Mesenchymal stem cell (in vitro differentiated cells and primary cell): ENCODE measurements at places on chromosomes 16 and 17.

DNA sequence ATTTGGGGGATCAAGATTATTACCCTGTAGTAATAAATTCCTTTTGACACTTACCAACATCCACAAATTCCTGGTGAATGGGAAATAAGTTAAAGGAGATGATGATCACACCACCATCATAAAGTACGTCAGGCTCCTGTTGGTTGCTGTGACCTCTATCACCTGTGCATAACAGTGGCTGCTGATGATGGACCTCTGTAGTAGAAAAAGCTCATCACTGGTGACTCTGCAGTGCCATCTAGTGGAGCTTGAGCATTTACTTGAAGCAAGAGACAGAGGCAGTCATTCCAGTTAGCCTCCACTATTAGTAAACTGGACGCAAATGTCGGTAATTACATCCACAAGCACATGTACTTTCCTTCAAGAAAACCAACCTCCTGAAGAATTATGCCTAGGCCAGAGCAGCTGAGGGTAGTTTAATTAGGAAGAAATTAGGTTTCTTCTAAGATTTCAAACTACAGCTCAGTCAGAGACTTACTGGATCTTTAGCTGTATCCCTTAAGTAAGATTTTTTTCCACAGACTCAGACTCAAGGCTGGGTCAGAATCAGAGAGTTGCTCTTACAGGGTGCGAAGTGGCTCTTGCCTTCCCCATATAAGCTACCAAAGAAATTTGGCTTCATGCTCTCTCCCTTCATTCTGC, 39.3 kb downstream of the CYB561 start:
- H3K36me3 ChIP-seq = peaks cover 22% of the 10 kb centered on the region
- DNase-seq = peak; percentile 91
- no peak overlapping the region for H3K27ac ChIP-seq
- H3K4me1 ChIP-seq = no peaks in the 10 kb centered on the region
- no peak overlapping the region for H3K4me3 ChIP-seq
- H3K27me3 ChIP-seq = no peaks in the 10 kb centered on the region

DNA sequence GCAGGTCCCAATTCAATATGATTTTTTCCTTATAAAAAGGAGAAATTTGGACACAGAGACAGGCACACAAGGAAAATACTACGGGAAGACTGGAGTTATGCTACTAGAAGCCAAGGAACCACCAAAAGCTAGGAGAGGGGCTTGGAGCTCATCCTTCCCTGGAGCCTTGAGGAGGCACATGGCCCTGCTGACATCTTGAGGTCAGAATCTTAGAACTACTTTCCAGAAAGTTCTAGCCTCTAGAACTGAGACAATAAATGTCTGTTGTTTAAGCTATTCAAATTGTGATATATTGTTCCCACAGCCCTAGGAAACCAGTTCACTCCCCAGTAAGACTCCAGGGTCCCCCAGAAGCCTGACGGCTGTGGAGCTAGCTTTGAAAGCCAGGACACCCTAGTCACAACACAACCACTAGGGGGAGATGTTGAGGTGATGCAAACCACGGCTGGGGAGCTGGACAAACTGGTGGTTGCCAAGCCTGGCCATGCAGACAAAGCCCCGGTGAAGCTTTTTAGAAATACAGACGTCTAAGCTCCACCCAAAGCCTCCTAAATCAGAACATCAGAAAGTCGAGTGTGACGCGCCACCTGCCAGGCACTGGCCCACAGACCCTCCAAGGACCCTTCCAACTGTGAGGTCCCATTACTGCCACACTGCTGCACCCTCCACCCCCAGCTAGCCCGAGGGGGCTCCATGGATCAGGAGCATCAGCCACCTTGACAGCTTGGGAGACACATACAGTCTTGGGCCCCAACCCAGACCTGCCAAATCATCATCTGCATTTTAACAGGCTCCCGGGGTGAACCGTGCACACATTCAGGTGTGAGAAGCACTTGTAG, 106.4 kb downstream of the SLC39A11 start:
- H3K4me1 ChIP-seq = peaks cover 8% of the 10 kb centered on the region
- H3K27me3 ChIP-seq = no peaks in the 10 kb centered on the region
- H3K4me3 ChIP-seq = no peak overlapping the region

- peaks cover 4% of the 10 kb centered on the region for H3K4me1 ChIP-seq
- no peak overlapping the region for H3K4me3 ChIP-seq
- no peaks in the 10 kb centered on the region for H3K36me3 ChIP-seq
- H3K27me3 ChIP-seq = peaks cover 45% of the 10 kb centered on the region
These were observed 24.2 kb downstream of the SGSH start for GRCh38 chr17:80195671-80196529.

DNA sequence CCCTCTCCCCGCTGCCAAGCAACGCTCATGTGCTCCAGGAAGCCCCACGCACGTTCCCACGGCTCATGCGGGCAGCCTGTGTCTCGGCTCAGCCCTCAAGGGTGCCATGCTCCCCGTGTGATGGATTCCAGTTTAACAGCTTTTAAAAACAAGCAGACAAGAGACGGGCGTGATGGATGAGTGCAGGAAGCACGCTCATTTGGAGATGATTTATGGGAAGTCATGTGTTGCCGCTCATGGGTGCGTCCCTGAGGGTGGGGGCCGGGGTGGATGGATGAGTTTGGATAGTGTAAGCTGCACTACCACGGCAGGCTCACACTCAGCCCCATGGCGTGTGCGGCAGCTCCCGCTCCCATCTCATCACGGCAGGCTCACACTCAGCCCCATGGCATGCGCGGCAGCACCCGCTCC, 132.8 kb downstream of the RBFOX3 start:
- no peak overlapping the region for H3K4me3 ChIP-seq
- H3K36me3 ChIP-seq = no peaks in the 10 kb centered on the region
- H3K27ac ChIP-seq = no peak overlapping the region
- H3K27me3 ChIP-seq = peaks cover 50% of the 10 kb centered on the region
- no peaks in the 10 kb centered on the region for H3K4me1 ChIP-seq

GRCh38 chr17:74408262-74408661, 23.6 kb upstream of the GPRC5C start:
- no peaks in the 10 kb centered on the region for H3K36me3 ChIP-seq
- H3K27me3 ChIP-seq = no peaks in the 10 kb centered on the region
- peak; percentile 51 for DNase-seq
- no peak overlapping the region for H3K4me3 ChIP-seq

GRCh38 chr17:19265755-19266154, 28.6 kb downstream of the EPN2 start:
- no peak for DNase-seq
- H3K36me3 ChIP-seq = peaks cover 5% of the 10 kb centered on the region
- no peak overlapping the region for H3K27ac ChIP-seq
- H3K4me1 ChIP-seq = peaks cover 32% of the 10 kb centered on the region
- no peaks in the 10 kb centered on the region for H3K27me3 ChIP-seq
- H3K4me3 ChIP-seq = no peak overlapping the region

GRCh38 chr16:71610936-71611871, 14.8 kb upstream of the MARVELD3 start:
- no peak overlapping the region for H3K27ac ChIP-seq
- H3K4me1 ChIP-seq = no peaks in the 10 kb centered on the region
- peaks cover 16% of the 10 kb centered on the region for H3K27me3 ChIP-seq

DNA sequence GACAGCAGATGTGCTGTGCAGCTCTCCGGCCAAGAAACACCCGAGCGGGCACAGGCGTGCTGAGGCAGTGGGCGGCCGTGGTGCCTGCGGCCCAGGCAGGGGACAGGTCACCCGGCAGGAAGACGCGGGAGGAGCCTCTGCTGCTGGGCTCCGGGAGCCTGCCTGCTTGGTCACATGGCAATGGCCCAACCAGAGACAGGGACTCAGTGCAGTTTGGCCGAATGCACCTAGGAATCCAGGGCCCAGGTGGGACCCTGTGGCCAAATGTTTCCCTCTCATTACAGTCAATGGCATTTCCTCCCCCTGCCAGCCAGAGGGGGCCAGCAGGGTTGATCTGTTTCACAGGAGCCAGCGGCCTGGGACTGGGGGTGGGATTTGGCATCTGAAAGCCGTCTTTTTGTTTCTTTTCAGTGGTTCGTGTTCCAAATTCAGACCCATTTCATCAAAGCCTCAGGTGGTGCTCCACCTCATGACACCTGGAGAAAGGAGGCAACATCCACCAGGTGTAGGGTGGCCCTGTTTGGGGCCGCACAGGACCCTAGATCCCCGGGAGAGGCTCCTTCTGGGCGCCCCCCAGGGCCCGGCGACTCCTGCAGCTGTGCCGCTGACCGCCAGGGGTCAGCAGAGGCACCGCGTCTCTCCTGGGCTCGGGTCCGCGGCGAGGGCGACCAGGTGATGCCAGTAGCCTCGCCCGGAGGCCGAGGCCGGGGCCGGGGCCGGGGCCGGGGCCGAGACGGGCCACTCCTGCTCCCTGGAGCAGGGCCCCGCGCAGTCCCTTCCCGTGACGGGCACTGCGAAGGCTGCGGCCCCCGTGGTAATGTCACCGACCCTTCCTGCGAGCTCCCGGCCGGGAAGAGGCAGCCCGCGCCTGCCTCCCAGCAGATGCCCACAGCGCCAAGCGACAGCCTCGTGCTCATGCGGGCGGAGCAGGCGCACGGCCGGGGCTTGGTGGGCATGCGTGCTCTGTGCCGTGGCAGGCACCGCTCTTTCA, 118.5 kb downstream of the C16orf78 start:
- H3K4me1 ChIP-seq = peaks cover 6% of the 10 kb centered on the region
- H3K36me3 ChIP-seq = no peaks in the 10 kb centered on the region
- H3K4me3 ChIP-seq = no peak overlapping the region
- no peak overlapping the region for H3K27ac ChIP-seq
- H3K27me3 ChIP-seq = peaks cover 3% of the 10 kb centered on the region

- H3K4me1 ChIP-seq = no peaks in the 10 kb centered on the region
- no peaks in the 10 kb centered on the region for H3K36me3 ChIP-seq
- H3K4me3 ChIP-seq = no peak overlapping the region
- H3K27ac ChIP-seq = no peak overlapping the region
- H3K27me3 ChIP-seq = no peaks in the 10 kb centered on the region
These were observed 45.5 kb upstream of the CDH3 start for GRCh38 chr16:68599586-68599985.

DNA sequence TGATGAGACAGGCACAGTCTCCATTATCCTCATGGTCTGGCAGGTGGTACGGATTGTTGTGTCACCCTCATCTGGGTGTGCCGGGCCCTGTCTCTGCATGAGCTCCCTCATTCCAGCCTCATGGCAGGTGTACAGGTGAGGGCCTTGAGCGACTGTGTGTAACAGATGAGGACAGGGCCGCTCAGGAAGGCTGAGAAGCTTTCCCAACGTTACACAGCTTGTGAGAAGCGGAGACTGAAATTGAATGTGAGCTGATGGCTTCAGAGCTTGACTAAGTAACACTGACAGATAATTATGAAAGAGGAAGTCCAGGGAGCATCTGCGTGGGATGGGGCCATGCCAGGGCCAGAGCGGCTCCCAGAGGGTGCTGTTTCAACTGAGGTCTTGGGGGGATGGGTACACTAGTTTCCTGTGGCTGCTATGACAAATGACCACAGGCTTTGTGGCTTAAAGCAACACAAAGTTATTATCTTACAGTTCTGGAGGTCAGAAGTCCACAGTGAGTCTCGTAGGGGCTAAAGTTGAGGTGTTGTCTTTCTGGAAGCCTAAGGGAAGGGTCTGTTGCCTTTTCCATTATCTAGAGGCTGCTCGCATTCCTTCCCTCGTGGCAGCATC, 36.7 kb downstream of the CMIP start:
- no peak overlapping the region for H3K27ac ChIP-seq
- DNase-seq = peak; percentile 72
- H3K4me3 ChIP-seq = no peak overlapping the region
- H3K4me1 ChIP-seq = peaks cover 41% of the 10 kb centered on the region

- H3K27me3 ChIP-seq = peaks cover 90% of the 10 kb centered on the region
- H3K36me3 ChIP-seq = peaks cover 6% of the 10 kb centered on the region
- H3K4me3 ChIP-seq = no peak overlapping the region
- peaks cover 33% of the 10 kb centered on the region for H3K4me1 ChIP-seq
- no peak for DNase-seq
- H3K27ac ChIP-seq = no peak overlapping the region
These were observed 17.2 kb upstream of the TBX21 start for GRCh38 chr17:47715669-47716325.

GRCh38 chr17:41377546-41377945, 4.6 kb downstream of the KRT34 start:
- no peaks in the 10 kb centered on the region for H3K36me3 ChIP-seq
- H3K4me1 ChIP-seq = peaks cover 6% of the 10 kb centered on the region
- no peak for DNase-seq
- no peak overlapping the region for H3K27ac ChIP-seq

DNA sequence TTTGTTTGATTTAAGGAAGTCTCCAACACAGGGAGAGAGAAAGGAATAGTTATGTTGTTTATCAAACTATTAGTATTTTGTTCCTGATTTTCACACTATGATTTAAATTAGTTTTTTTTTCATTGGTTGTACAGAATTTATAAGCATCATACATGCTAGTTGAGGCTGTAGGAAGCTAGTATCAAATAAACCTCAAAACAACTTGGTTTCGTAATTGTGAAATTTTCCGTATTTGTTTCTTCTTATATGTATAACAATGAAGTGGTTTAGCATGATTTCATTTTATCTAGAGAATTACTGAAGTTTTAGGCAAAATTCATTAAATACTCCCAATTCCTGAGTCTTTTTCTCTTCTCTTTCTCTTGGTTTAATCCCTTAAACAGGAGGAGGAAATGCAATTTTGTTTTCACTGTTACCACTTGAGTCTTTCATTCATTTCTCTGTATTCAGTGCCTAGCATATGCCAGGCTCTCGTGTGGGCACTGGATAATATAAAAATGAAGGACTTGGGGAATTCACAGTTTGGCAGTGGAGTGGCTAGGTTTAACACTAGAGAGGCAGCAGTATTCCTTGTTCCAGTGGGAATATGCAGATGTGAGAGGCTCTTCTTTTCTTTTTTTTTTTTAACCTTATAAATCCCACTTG, 1.8 kb downstream of the CYLD start:
- peak overlapping the region; percentile 85 for H3K4me3 ChIP-seq
- no peak for DNase-seq
- H3K27ac ChIP-seq = no peak overlapping the region

- H3K36me3 ChIP-seq = peaks cover 54% of the 10 kb centered on the region
- no peak overlapping the region for H3K27ac ChIP-seq
- no peak for DNase-seq
- H3K4me3 ChIP-seq = no peak overlapping the region
- peaks cover 5% of the 10 kb centered on the region for H3K27me3 ChIP-seq
These were observed 8.4 kb upstream of the RCVRN start for GRCh38 chr17:9913476-9913875.

DNA sequence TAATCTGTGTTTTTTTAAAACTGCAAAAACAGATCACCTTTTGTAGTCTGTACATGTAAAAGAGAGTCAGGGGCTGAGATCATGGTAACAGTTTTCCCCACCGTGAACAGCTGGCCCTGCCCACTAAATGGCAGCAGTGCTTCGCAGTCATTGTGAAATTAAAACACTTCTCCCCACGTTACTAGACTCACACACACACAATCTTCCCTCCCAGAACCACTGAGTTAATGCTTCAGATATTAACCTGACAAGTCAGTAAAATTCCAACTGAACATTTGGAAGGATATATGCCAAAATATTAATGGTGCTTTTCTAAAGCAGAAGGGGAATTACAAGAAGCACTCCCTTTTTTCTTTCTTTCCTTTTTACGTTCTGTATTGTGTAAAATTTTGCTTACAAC, 1.2 kb upstream of the CD300LG start:
- H3K27ac ChIP-seq = peak overlapping the region; percentile 83
- H3K4me1 ChIP-seq = peaks cover 14% of the 10 kb centered on the region
- peaks cover 31% of the 10 kb centered on the region for H3K27me3 ChIP-seq
- H3K4me3 ChIP-seq = no peak overlapping the region
